ENCODE measurements at places on chromosomes 3 and 15. TPM values are rescaled to one million over a fixed set of nuclear protein-coding genes. Genes with fewer than 3 reads are reported as not detected.

- no peak for DNase-seq
Observed at GRCh38 chr3:84759361-84759760, 199.4 kb upstream of the CADM2 start.

DNA sequence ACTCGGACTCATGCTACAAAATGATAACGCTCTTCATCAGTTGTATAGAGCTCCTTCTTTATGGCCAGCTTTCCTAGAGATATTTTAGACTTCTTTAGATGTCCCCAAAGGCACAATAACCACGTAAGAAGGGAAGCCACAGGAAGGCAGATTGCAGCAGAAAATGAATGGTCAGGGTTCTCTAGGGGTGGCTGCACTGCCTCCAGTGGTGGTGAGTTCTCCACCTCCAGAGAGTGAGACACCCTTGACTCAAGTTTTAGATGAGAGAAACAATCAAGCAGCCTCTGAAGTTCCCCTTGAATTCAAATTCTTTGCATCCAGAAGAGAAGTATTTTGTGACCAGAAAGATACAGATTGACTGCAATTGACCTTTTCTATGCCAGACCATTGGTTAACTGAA lies 191.5 kb downstream of the TP63 start:
- DNase-seq, result no peak

DNA sequence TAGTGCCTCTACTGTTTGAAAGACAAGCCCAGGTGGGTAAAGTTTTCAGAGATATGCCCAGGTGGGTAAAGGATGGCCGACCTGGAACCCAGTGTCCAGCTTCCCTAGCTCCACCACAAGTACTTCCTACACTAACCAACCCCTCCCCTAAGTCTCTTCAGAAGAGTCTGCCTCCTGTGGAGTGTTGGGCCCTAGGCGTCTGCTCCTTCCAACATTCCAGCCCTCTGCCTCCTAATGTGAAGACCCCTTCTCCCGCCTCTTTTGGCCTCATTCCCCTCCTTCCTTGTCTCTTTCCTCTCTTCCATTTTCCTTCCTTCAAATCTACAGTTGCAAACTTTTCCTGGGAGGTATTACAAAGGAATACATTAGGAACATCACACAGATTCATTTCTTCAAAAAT lies 38.6 kb downstream of the CNTN3 start:
- DNase-seq, result no peak

DNA sequence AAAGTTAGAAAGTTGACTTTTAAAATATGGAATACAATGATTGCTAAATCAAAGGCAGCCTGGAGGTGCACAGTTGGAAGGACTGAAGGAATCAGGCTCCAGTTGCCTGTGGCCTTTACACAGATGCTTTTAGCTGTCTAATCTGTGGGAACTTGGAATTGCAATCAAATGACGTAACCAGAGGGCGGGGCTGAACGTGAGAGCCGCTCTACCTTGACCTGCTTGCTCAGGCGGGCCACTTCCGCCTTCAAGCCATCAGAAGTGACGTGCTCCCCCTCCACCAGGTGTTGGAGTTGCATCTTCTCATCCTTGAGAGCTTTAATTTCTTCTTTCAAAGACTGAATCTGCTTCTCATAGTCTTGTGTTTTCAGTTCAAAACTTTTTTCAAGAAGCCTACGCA lies 37.7 kb upstream of the GNB5 start:
- no peak for DNase-seq

GRCh38 chr3:16475766-16476165 lies 37.7 kb downstream of the RFTN1 start:
- DNase-seq, result no peak

GRCh38 chr15:39320886-39321285 lies 260.0 kb upstream of the THBS1 start:
- no peak for DNase-seq

The EIF2A gene
- 150 TPM for total RNA-seq

Data from gastrocnemius medialis (tissue), 4 donors.